Activated CD4-positive, alpha-beta T cell treated with anti-CD3 and anti-CD28 coated beads, Interleukin-2, amount 50 U/mL, for 24 hours (primary cell): ENCODE measurements at places on chromosomes 7 and 10.

- DNase-seq, result no peak
Measured at GRCh38 chr7:25982684-25983083, 169.3 kb upstream of the NFE2L3 start.

DNA sequence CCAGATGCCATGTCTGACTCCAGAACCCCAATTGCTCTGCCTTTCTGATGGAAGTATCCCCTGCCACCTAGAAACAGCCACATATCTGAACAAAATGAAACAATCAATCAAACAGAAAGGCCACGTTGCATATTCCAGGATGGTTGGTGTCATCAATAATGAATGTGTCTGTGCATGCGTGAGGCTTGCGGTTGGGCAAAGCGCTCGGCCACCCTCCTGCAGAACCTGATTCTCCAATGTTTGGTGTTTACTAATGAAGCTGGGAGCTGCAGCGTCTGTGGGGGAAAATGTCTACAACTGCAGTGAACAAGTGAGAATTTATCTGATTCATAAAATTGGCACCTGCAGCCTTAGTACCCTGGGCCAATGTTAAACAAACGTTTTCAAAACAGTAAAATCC lies 121.2 kb upstream of the ADARB2 start:
- no peak for DNase-seq

- DNase-seq, result no peak
Measured at GRCh38 chr10:13117841-13118783, 18.1 kb downstream of the OPTN start.

DNA sequence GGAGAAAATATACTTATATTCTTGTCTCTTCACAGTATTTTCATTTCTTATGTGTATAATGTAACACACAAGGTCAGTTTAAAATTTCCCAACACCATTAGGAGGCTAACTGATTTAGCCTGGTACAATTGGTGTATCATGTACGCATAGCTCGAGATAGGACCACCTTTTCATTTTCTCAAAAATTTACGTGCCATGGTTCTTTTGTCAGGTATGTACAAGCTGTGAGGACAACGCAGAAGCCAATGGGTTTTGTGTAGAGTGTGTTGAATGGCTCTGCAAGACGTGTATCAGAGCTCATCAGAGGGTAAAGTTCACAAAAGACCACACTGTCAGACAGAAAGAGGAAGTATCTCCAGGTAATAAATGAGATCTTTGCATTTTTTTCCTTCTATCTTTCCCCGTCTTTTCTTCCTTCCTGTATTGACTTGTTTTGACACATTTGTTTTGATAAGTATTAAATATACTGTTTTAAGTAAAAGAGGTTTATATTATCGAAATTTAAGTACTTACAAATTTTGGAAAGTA lies 55.0 kb downstream of the TRIM24 start:
- no peak for DNase-seq
